ENCODE measurements at places on chromosomes 2 and 18.

GRCh38 chr2:133498662-133499585, 69.3 kb downstream of the NCKAP5 start:
- DNase-seq, result no peak

DNA sequence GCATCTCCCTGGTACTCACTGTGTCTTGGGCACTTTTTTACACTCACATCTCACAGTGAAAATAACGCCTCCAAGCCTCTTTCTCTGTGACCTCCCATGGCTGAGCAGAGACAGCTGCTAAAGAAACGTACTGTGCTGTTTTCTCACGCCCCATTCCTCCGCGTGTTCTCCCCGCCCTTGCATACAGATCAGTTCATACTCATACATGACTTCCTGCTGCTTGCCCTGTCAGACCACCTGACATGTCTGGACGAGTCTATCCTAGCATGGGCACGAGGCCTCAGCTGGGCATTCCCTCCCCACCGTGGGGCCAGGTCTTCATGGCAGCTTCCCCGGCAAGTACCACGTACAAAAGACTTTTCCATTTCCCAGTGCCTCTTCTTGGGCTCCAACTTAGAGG, 21.2 kb upstream of the IL1A start:
- no peak for DNase-seq

GRCh38 chr18:32317651-32318050, 127.8 kb downstream of the MEP1B start:
- no peak for DNase-seq

GRCh38 chr18:77053616-77054287, 78.8 kb downstream of the MBP start:
- DNase-seq, result no peak

DNA sequence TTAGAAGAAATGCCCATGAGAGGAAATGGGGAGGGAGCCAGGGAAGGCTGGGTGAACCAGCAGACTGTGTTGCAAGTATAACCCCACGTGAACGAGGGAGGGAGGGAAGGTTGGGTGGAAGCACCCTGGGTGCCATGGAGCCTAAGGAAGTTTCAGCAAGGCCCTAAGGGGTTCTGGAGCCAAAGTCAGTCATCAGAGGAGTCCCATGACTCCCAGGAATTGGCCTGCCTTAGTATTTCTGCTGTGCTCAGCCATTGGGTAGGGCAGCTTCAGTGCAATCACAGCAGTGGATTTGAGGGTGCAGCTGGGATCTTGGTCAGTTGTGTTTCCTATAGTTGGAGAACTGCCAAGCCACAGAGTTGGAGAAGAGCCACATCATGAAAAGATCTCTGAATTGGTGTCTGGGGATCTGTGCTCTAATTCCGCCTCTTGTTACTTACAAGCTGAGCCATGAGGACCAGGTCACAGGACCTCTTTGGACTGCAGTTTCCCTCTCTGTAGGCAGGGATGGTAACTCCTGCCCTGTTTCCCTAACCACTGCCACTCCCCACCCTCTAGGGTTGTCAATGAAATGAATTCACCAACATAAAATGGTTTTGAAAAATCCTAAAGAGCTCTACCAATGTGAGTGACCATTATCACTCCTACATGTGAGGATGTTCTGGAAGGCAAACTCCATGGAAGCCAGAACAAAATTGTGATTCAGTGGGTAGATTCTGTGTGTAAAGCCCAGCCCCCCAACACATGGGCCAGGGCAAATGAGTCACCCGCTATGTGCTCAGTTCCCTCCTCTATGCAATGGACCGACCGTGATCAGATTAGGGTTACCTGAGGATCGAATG, 108.9 kb downstream of the CLIP4 start:
- no peak for DNase-seq

- DNase-seq, result no peak
These were observed 376.5 kb downstream of the TMEM182 start for GRCh38 chr2:103138123-103138901.

- no peak for DNase-seq
These were observed 43.0 kb downstream of the TNFRSF11A start for GRCh38 chr18:62368100-62368499.

GRCh38 chr2:7430869-7431641, 513.8 kb downstream of the RNF144A start:
- DNase-seq, result peak; percentile 71

DNA sequence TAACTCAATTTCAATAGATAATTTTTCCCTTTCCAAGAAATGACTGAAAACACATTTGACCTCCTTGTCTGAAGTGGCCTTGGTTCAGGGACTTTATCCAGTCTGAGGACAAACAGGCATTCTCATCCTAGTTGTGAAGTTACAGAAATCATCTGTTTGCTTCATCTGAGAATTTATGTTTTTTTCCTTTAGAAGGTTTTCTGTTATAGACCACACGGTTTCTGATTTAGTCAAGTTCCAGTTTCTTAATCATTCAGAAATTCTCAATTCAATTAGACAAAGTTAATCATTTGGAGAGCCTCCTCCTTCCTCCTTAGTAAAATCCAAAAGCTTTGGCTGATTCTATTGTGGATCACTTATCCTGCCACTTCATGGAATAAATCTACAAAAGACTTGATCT, 60.9 kb downstream of the ICOS start:
- DNase-seq, result no peak

DNA sequence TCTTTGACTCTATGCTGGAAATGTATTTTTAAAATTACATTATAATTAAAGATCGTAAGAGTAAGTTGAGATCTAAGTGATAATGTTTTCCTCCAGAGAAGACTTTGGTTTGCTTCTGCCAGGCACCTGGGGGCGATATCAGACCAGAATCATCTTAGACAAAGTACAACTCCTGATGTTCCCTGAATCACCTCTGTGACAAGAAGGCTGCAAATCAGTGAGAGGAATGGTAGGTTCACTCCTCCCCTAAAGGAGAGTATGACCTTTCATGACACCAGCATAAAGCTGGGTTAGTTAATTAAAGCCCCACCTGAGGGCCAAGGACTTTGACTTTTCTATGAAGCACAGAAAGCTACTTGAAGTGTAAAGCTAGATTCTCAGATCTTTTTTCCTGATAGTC, 114.4 kb upstream of the DTNA start:
- DNase-seq, result no peak

- no peak for DNase-seq
These were observed 208.7 kb downstream of the CYP26B1 start for GRCh38 chr2:71938659-71939587.

GRCh38 chr2:72538486-72538885, 287.3 kb downstream of the EXOC6B start:
- DNase-seq, result no peak

DNA sequence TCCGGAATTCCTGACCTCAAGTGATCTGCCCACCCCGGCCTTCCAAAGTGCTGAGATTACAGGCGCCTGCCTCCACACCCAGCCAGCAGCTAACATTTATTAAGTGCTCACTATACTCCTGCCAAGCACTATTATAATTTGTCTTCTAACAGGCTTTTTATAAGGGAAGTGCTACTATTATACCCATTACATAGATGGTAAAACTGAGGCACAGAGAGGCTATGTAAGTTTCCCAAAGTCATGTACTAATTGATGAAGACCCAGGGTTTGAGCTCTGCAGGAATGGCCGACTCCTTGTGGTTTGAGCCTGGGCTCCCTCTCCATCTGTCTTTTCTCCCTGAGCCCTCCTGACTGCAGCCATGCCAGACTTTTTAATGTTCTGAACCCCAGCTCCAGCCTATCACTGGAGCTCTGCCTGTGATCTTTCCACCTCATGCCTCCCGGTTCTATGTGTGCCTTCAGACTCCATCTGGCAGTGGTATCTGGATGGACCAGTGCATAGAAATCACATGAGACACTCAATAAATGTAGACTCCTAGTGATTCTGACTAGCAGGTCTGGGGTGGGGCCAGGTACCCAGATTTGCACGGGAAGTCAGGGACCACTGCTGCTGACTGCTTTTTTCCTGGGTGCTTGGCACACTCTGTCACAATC, 197.1 kb downstream of the NEDD4L start:
- DNase-seq, result no peak

All from stimulated activated naive CD8-positive, alpha-beta T cell treated with anti-CD3 and anti-CD28 coated beads, Interleukin-15, Interleukin-2, amounts not matched to agents 100 U/mL and 50 U/mL, for 24 hours (primary cell).